ENCODE measurements at places on chromosomes 7 and 10. TPM values are rescaled to one million over a fixed set of nuclear protein-coding genes. Genes with fewer than 3 reads are reported as not detected.

- no peak for DNase-seq
These were observed 325.2 kb downstream of the PRPF18 start for GRCh38 chr10:13911821-13912520.

GRCh38 chr10:91953600-91954160 is 30.1 kb downstream of the BTAF1 start:
- no peak for DNase-seq

DNA sequence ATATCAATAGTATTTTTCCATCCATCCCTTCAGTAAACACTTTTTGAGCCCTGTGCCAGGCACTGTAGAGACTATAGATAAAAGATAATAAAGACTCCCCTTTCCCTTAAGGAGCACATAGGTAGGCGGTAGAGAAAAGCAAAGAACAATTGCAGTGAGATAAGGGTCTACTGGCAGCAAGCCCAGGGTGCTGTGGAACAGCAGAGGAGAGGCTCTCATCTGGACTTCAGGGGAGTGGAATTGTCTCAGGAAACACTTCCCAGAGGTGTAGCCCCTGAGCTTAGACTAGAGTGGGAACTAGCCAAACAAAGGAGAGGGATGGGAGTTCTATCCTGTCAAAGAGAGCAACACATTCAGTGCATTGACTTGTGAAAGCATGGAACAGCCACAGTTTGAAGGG is 102.0 kb downstream of the NRF1 start:
- DNase-seq: no peak

DNA sequence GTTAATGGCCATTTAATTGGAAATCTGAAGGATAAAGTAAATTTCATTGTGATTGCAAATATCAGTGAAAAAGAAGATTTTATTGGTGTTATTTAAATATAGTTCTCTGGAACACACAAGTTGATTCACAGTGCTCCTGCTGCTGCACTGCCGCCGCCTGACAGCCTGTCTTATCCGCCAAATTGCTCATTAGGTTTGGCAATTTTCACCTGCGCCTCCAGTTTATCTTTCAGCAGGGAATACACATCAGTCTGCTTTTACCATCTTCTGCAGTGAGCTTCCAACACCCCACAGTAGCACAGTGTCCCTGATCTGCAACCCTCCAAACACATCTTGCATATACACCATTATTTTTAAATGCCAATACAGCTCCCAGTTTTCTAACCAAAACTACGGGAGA is 308.3 kb downstream of the PARD3 start:
- no peak for DNase-seq

- no peak for DNase-seq
These were observed 153.7 kb downstream of the FANK1 start for GRCh38 chr10:126049759-126050700.

The ELN gene
- total RNA-seq: 354 TPM

The ZNF503 gene
- total RNA-seq: 27.9 TPM

All from posterior vena cava (tissue), 2 donors.